ENCODE measurements at places on chromosomes 7 and 10.

DNA sequence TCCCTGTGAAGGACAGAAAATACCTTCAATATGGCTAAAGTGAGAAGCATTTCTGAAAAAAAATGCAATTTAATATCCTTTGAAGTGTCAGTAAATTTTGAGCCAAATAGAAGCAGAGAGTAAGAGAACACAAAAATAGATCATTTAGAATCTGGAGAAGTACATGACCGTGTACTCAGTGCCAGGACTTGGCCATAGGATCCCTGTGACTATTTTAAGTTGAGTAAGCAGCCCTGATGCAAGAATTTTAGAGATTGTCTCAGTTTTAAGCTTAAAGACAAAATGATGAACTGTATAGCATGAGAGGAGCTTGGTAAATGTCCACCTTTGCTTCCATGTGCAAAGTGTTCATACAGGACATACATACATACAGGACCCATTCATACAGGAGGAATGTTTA lies 2.5 kb downstream of the PTER start:
- no peak overlapping the region for H3K4me3 ChIP-seq
- H3K27me3 ChIP-seq: no peaks in the 10 kb centered on the region
- peaks cover 12% of the 10 kb centered on the region for H3K4me1 ChIP-seq

- no peaks in the 10 kb centered on the region for H3K36me3 ChIP-seq
- H3K27me3 ChIP-seq: no peaks in the 10 kb centered on the region
- no peak overlapping the region for H3K4me3 ChIP-seq
- H3K27ac ChIP-seq: no peak overlapping the region
These were observed 19.3 kb downstream of the PON1 start for GRCh38 chr7:95304990-95305389.

GRCh38 chr7:18174996-18175395 lies 147.3 kb upstream of the PRPS1L1 start:
- H3K27me3 ChIP-seq: no peaks in the 10 kb centered on the region
- no peak overlapping the region for H3K4me3 ChIP-seq
- no peak for DNase-seq
- no peaks in the 10 kb centered on the region for H3K36me3 ChIP-seq

DNA sequence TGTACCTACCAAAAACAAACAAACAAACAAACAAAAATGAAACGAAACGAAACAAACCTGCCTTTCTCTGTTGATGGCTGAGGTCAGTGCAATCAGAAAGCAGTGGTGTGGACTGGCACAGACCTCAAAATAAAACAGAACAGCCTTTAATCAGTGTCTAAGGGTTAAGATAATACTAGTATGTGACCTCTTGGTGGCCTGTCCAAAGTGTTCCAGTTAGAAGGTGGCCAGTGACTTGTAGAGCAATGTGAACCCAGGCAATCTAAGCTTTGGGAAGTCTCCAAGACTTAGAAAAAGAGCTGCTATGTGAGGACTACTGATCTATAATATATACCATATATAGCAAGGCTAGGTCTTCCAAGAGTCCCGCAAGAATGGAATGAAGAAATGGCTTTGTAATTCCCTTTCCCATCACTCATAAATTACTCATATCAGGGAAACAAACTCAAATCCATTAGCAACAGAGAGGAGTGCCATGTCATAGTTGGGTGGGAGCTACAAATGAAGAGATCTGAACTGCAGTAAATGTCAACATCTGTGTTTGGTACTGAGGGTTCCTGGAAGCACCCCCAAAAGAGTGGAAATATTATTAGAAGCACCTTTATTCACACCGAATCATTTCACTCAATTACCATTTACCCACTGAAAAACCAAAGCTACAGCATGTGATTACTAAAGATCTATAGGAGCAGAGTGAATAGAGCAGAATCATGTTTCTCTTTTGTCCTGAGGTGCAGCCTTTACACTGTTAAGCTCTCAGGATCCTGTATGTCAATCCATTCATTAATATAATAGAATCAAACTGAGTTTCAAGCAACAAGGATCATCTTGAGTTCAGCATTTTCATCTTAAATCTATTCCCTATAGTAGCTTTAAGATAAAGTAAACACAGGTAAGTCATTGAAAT lies 28.0 kb downstream of the ABLIM1 start:
- no peak overlapping the region for H3K27ac ChIP-seq
- no peaks in the 10 kb centered on the region for H3K36me3 ChIP-seq
- H3K27me3 ChIP-seq: no peaks in the 10 kb centered on the region
- no peaks in the 10 kb centered on the region for H3K4me1 ChIP-seq

GRCh38 chr7:1692515-1693418 lies 22.7 kb downstream of the ELFN1 start:
- no peaks in the 10 kb centered on the region for H3K4me1 ChIP-seq
- no peaks in the 10 kb centered on the region for H3K36me3 ChIP-seq
- H3K27me3 ChIP-seq: peaks cover 10% of the 10 kb centered on the region
- DNase-seq: no peak
- H3K4me3 ChIP-seq: no peak overlapping the region
- H3K27ac ChIP-seq: no peak overlapping the region

- no peaks in the 10 kb centered on the region for H3K27me3 ChIP-seq
- DNase-seq: no peak
- H3K27ac ChIP-seq: no peak overlapping the region
- H3K36me3 ChIP-seq: no peaks in the 10 kb centered on the region
- H3K4me1 ChIP-seq: no peaks in the 10 kb centered on the region
These were observed 10.4 kb upstream of the ZNF485 start for GRCh38 chr10:43595739-43596298.

DNA sequence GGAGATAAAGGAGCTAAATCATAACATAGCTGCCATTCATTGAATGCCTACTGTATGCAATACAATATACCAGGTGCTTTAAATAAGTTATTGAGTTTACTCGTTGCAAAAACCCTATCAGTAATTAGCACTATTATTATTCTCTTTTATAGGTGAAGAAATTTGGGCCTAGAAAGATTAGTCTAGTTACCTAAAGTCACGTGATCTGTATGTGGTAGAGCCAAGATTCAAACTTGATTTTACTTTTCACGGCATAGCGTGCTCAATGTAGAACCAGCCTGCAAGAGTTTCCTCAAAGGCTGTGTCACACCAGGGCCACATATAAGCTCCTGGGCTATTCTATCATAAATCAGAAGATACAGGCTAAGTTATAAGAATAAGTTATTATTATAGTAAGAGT lies 439.9 kb downstream of the GFRA1 start:
- H3K4me1 ChIP-seq: no peaks in the 10 kb centered on the region
- H3K27ac ChIP-seq: no peak overlapping the region
- H3K27me3 ChIP-seq: no peaks in the 10 kb centered on the region
- DNase-seq: no peak
- H3K4me3 ChIP-seq: no peak overlapping the region

DNA sequence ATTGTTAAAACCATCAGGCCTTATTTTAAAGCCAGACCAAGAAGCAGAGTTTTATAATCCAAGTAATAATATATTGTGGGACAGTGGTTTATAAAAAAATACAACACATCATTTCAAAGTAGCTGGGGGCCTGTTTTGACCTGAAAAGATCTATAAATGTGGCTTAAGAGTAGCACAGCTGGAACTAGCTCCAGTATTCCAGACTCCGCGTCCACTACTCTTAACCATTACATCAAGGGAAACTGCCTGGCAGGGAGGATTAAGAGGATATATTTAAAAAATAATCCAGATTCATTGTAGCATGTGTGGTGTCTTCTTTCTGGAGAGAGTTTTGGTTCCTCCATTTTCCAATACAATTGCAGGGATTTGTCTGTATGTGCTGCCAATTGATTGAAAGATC lies 67.3 kb downstream of the MET start:
- H3K4me3 ChIP-seq: no peak overlapping the region
- H3K27ac ChIP-seq: no peak overlapping the region
- no peaks in the 10 kb centered on the region for H3K36me3 ChIP-seq
- no peaks in the 10 kb centered on the region for H3K4me1 ChIP-seq
- DNase-seq: no peak

GRCh38 chr7:133047321-133047720 lies 34.6 kb downstream of the CHCHD3 start:
- no peaks in the 10 kb centered on the region for H3K36me3 ChIP-seq
- H3K4me3 ChIP-seq: no peak overlapping the region
- H3K27ac ChIP-seq: no peak overlapping the region

- H3K4me3 ChIP-seq: no peak within 1 kb of the TSS
- DNase-seq: no peak
These were observed at the start of gene KEL for GRCh38 chr7:142961973-142962926. Gene KEL, minus strand, starts transcription at chr7:142962363. Its CDS starts 157 bp downstream, at chr7:142962206.

GRCh38 chr10:21849607-21850006 lies 153.9 kb downstream of the DNAJC1 start:
- H3K4me3 ChIP-seq: no peak overlapping the region
- H3K27me3 ChIP-seq: no peaks in the 10 kb centered on the region
- H3K27ac ChIP-seq: no peak overlapping the region
- no peak for DNase-seq
- H3K36me3 ChIP-seq: no peaks in the 10 kb centered on the region

- no peak overlapping the region for H3K27ac ChIP-seq
- H3K4me1 ChIP-seq: no peaks in the 10 kb centered on the region
- DNase-seq: no peak
- H3K36me3 ChIP-seq: no peaks in the 10 kb centered on the region
- H3K27me3 ChIP-seq: no peaks in the 10 kb centered on the region
- H3K4me3 ChIP-seq: no peak overlapping the region
These were observed 342.4 kb downstream of the BBS9 start for GRCh38 chr7:33471636-33472242.

- H3K36me3 ChIP-seq: no peaks in the 10 kb centered on the region
- no peaks in the 10 kb centered on the region for H3K27me3 ChIP-seq
- H3K27ac ChIP-seq: no peak overlapping the region
These were observed 45.5 kb downstream of the GSAP start for GRCh38 chr7:77370606-77371005.

DNA sequence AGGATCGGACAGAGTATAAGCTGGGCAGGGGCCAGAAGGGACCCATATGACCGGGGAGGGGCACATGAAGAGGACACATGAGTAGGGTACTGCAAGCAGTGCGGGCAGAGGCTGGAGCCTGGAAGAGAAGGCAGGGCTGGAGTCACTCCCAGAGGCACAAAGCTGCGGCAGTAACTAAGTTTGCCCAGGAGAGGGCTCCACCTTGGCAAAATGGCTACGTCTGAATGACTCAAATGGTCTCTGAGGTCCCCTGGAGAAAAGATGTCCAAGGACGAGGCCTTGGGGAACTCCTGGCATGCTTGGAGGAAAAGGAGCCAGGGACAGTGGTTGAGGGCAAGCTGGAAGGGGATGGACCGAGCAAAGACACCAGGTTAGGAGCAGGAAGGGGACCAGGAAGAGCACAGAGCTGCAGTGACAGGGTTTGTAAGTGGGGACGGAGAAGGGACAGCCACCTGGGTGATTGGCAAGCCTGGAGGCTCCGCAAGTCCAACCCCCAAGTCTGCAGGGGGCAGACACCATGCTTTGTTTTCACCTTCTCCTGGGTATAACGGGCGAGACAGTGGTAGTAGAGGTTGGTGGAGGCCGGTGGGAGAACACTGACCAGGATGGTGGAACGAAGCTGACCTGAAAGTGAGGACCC lies 43.1 kb upstream of the LBX1 start:
- no peaks in the 10 kb centered on the region for H3K27me3 ChIP-seq
- no peak for DNase-seq
- no peak overlapping the region for H3K27ac ChIP-seq
- H3K4me1 ChIP-seq: no peaks in the 10 kb centered on the region

DNA sequence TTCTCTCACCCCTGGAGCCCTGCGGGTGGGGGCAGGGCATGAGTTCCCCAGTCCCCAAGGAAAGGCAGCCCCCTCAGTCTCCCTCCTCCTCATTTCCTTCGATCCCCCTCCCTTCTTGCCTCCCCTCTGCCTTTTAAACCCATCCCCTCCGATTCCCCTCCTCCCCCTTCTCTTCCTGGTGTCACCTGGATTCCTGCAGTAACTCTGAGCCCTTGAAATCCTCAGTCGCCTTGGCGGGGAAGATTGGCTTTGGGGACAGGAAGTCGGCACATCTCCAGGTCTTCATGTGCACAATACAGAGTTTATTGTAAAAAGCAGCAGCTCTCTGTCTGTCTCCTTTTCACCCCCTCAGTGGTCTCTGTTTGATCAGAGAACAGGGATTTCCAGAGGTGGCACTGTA lies 1.3 kb upstream of the MUC12 start:
- H3K36me3 ChIP-seq: no peaks in the 10 kb centered on the region
- no peak for DNase-seq
- no peak overlapping the region for H3K4me3 ChIP-seq

- H3K36me3 ChIP-seq: no peaks in the 10 kb centered on the region
- no peak overlapping the region for H3K4me3 ChIP-seq
- H3K27ac ChIP-seq: no peak overlapping the region
- DNase-seq: no peak
These were observed 609.4 kb upstream of the C7orf33 start for GRCh38 chr7:147980826-147981813.

DNA sequence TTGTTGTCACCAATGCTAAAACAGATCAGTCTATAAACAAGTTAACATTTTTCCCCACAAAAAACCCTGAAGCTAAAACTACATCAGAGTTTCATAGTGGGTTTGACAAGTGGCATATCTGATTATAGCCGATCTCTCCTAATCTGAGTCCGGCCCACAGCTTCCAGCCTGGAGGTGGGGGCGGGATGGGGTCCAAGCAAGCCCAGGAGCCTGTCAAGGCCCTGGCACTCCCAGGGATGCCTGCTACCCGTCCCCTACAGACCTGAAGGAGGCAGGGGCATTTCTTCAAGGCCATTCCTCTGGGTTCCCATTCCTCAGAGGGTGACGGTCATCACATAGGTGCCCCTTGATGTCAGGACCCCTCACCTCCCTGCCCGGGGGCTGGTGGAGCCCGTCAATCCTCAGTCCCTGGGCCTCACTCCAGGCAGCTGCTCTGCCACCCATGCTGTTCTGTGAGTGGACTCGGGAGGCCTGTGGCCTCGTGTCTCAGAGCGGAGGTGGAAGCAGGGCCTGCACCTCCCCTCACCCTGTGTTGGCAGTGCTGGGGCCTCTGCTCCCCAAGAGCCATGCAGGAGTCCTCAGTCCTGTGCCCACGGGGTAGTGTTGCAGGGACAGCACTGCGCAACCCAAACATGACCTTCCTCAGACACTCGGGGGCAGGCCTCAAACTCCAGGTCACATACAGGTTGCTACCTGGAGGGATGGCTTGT lies 8.8 kb downstream of the DPYSL4 start:
- H3K36me3 ChIP-seq: no peaks in the 10 kb centered on the region
- no peak overlapping the region for H3K27ac ChIP-seq
- H3K4me1 ChIP-seq: no peaks in the 10 kb centered on the region
- no peak overlapping the region for H3K4me3 ChIP-seq
- peaks cover 2% of the 10 kb centered on the region for H3K27me3 ChIP-seq
- no peak for DNase-seq

Data from breast epithelium (tissue), 4 donors.